ENCODE measurements at places on chromosomes 2 and 18. TPM values are rescaled to one million over a fixed set of nuclear protein-coding genes. Genes with fewer than 3 reads are reported as not detected.

Gene SKA1
- 0.69 TPM for total RNA-seq

Gene KCNG2
- not detected for total RNA-seq

Gene SCN2A
- 0.05 TPM for total RNA-seq

DNA sequence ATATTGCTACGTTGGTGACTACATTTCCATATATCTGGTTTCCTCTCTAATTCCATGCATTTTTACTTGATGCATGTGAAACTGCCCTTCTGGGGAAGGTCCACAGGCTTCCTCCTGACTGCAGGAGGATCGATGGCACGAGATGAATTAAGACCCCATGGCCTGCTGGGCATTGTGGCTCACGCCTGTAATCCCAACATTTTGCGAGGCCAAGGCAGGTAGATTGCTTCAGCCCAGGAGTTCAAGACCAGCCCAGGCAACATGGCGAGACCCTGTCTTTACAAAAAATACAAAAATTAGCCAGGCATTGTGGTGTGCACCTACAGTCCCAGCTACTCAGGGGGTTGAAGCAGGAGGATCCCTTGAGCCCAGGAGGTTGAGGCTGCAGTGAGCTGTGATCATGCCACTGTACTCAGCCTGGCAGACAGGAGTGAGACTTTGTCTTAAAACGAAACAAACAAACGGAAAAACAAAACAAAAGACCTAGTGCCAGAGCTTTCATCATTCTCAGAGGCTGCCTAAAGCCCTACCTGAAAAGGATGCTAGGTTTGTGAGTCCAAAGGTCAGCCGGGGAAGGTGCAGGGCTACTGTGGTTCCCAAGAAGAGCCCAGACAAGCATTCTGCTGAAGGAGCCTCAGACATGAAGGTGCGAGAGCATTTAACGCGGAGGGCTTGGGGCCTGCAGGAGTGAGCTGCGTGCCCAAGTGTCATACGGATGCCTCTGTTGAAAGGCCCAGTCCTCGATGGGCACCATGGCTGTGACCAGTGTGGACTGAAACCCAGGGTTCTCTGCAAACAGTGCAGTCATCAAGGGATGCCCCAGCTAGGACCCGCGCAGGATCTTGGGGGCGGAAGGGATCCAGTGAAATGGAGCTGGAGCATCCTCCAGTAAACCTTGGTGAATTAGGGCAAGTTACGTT is 21.6 kb downstream of the GPR55 start:
- DNase-seq, result no peak

DNA sequence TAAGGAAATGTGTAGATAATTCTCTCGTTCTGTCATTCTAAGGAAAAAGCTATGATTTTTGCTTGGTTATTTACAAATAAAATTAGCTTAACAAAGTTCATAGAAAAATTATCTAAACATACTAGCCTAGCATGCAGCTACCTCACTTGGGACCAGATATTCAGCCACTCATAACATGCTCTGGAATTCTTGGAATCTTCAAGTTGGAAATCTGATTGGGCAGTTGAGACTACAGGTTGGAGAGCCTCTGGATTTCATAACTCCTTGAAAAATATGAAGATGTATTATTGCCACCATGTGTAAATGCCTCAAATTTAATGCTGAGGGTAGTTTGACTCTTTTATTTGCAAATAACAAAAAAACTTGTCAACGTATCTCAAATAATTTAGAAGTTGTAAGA is 132.2 kb upstream of the GULP1 start:
- DNase-seq, result no peak
